ENCODE measurements at places on chromosomes 6 and 20.

DNA sequence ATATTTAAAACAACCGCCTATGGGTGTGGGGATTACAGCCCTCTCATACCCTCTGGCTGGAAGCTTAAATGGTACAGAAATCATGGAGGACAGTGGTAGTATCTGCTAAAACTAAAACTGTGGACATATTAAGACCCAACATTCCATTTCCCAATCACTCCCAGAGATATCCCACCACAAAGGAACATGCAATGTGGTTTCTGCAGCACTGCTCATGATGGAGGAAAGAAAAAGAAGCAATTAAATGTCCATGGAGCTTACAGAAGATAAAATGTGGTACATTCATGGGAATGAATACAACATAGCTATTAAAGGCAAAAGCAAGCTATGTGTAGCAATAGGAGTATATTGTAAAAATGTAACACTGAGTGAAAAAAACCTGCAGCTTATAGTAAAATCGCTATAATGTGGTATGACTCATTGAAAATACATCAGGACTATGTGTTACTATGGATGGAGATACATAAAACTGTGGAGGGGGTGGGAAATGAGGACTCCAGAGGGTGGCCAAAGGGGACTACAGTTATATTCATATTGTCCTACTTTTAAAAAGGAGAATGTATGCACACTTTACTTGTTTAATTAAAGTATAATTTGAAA is 22.9 kb upstream of the NNAT start:
- H3K4me1 ChIP-seq, result no peaks in the 10 kb centered on the region
- no peak overlapping the region for H3K27ac ChIP-seq
- H3K27me3 ChIP-seq, result no peaks in the 10 kb centered on the region
- no peaks in the 10 kb centered on the region for H3K36me3 ChIP-seq
- H3K4me3 ChIP-seq, result no peak overlapping the region

- DNase-seq, result peak; percentile 69
- H3K27me3 ChIP-seq, result no peaks in the 10 kb centered on the region
- H3K4me1 ChIP-seq, result peaks cover 9% of the 10 kb centered on the region
Measured at GRCh38 chr6:130681028-130681427, 146.2 kb upstream of the SMLR1 start.

DNA sequence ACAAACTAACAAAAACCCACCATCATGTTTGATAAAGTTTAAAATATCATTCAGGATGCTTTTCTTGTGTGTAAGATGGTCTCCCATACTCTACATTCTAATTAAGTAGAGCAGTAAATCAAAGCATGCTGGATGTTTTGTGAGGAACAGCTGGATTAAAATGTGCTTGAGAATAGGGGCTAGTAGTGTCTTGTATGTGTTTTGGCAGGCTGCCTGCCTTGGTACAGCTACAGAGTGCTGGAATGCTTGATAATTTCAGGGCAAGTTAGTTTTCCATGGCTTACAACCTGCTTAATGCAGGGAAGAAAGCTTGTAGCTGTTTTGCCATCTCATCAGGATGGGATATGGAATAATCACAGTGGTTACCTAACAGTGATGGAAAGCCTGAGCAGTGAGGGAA is 636.6 kb upstream of the MMS22L start:
- no peak for DNase-seq
- no peak overlapping the region for H3K27ac ChIP-seq
- no peaks in the 10 kb centered on the region for H3K27me3 ChIP-seq
- no peaks in the 10 kb centered on the region for H3K4me1 ChIP-seq

DNA sequence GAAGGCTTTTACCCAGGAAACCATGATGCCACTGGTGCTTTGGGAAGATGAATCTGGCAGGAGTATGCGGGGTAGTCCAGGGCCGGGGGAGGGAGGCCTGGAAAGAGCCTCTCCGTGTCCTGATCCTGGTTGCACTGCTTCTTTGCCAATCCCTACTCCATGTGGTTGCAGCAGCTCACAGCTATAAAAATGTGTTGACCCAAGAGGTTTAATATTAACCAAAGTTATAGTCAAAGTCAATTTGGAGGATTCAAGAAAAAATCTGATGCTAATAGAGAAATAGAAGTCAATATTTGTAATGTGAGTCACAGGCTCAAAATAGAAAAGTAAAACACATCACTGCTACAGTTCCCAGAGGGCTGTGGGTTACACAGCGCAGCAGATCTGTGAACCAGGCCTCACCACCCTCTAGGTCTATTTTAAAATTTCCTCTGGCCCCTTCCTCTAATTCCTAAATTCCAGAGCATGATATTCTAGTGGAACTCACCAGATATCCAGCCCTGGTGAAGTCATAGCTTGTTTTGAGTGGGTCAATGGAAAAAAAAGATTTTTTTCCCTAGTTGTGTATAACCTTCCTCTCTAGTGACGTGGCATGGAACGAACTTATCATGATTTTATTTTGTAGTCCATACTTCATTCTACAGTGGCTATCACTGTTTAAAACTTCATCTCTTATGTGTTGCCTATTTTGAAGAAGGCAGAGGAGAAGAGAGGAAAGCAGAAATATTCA is 63.2 kb upstream of the BMP2 start:
- H3K4me1 ChIP-seq, result peaks cover 41% of the 10 kb centered on the region
- H3K27ac ChIP-seq, result peak overlapping the region; percentile 88
- no peaks in the 10 kb centered on the region for H3K27me3 ChIP-seq
- DNase-seq, result peak; percentile 74
